ENCODE measurements at places on chromosomes 5 and 9.
A peak's percentile ranks its signal among the peaks of the same experiment; 100 is the strongest.

DNA sequence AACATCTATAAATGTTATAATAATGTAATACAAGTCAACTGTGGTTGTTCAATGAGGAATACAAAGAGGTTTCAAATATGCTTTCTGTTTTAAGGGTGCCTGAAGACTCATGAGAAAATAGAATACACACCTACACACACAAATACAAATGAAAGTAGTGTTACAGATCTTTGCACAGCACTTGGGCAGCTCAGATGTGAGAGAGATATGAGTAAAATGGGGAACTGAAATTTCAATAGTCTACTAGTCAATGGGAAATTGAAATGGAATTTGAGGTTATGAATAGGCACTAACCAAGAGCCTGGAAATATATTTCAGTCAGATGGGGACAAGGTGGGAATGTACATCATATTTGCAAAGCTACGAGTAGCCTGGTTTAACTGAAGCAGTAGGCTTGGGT lies 96.6 kb downstream of the ISL1 start:
- DNase-seq, result no peak

DNA sequence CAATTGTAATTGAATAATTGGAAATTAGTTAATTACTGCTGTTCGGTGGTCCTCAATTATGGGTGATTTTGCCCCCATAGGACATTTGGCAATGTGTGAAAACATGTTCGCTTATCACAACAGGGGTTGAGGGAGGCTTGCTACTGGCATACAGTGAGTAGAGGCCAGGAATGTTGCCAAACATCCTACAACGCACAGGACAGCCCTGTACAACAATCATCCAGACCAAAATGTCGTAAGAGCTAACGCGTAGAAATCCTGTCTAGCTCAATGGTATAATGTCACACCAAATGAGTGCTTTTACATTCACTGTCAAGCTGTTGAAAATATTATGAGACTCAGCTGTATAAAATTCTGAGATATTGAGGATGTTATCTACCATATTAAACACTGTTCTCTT lies 464.4 kb upstream of the TUSC1 start:
- no peak for DNase-seq

DNA sequence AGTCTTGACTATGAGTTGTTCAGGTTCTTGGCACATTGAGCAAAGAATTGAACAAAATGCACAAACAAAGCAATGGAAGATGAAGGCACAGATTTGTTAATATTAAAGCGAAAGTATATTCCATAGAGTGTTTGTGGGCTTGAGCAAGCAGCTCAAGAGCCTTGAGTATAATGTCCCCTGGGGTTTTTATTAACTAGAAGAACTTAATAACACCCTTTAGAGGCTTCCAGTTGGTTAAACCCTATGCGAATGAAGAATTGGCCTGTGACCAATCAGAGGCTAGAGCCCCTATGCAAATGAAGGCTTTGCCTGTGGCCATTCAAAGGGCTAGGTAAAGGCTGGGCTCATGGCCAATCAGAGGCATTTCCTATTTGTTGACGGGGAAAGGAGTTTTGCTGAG lies 135.3 kb upstream of the IL12B start:
- no peak for DNase-seq

DNA sequence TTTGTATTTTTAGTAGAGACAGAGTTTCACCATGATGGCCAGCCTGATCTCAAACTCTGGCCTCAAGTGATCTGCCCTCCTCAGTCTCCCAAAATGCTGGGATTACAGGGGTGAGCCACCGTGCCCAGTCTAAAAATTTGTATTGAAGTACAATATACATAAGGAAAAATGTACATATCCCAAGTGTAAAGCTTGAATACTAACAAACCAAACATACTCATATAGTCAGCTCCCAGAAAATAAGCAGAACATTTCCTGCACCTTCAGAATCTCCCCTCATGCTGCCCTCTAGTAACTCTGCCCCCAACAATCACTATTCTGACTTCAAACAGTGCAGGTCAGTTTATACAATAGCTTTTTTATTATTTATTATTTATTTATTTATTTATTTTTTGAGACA lies 1.6 kb upstream of the NOL6 start:
- no peak for DNase-seq

GRCh38 chr5:76163111-76163628 lies 80.0 kb downstream of the SV2C start:
- DNase-seq, result no peak

- DNase-seq, result no peak
Measured at GRCh38 chr9:88476491-88477271, 58.3 kb upstream of the NXNL2 start.

GRCh38 chr9:28056006-28056405 lies 482.7 kb upstream of the C9orf72 start:
- no peak for DNase-seq

GRCh38 chr9:136245219-136246150 lies at the start of gene QSOX2:
Gene QSOX2, minus strand, starts transcription at chr9:136245812. Its CDS starts 9 bp downstream, at chr9:136245803.
- DNase-seq, result peak; percentile 87

DNA sequence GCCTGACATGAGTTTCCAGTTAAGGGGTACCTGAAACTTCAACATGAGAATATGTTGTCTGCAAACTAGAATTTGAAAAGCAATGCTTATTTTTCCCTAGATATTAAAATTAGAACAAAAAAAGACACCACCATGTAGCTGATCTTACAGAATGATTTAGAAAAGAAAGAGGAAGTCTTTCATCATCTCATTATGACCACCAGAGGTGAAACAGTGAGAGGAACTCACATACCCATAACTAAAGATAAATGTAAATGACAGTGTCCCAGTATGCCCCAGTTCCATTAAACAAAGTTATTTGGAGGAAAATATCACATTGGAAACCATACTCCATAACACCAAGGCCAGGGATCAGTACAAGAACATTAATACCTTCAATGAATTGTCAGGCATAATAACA lies 6.9 kb downstream of the TAF7 start:
- no peak for DNase-seq

GRCh38 chr9:34549407-34549732 lies 26.6 kb upstream of the ENHO start:
- DNase-seq, result no peak

DNA sequence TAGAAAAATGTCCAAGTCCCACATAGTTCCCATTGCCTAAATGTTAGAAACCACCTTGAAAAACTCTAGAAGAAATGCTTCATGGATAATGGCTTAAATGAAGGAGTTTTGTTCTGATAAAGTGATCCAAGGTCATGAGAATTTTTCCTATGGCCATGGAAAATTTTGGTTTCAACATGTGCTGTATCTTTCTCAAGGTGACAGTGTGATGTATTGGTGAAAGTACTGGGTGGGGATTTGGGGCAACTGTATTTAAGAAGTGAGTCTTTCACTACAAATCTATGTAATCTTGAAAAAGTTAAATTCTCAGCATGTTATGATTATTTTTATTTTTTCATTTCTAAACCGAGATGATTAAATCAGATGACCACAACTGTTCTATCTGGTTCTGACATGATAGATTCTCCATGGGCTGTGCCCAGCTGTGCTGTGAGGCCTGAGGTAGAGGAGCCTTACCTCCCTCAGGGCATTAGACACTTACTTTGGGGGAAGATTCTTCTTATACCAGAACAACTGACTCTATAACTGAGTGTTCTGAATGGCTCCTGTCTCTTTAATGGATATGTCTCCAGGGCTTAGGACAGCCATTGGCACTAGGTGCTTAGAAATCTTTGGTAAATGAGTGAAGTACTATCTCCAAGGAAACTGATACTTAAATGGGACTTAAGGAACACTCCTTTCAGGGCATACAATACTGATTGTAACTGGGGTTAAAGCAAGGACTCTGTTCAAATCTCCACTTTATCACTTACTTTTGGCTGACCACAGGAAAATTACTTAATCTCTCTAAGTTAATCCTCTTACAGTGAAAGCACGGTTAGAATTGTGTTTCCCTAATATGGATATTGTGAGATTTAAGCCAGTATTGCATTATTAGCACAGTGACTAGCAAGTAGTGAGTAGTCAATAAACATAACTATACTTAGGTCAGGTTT lies 397.4 kb upstream of the MEF2C start:
- DNase-seq, result no peak

DNA sequence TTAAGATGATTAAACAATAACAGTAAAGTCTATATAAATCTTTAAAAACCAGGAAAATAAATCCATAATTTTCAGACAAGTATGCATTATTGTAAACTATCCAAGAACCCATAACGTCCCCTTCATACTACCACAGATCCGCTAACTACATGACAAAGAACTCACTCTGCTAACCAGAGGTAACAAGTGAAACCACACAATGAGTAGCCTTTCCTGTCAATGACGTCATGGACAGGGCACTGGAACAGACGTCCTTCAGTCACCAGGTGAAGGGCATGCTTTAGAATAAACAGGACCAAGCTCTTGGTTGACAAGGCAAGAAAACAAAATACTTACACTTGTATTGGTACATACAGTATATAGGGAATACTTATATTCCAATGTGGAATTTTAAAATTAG lies 45.2 kb downstream of the RNF130 start:
- no peak for DNase-seq

- no peak for DNase-seq
Measured at GRCh38 chr5:153533546-153533945, 43.1 kb downstream of the GRIA1 start.

GRCh38 chr5:145800181-145800580 lies 35.0 kb downstream of the PRELID2 start:
- DNase-seq, result no peak

DNA sequence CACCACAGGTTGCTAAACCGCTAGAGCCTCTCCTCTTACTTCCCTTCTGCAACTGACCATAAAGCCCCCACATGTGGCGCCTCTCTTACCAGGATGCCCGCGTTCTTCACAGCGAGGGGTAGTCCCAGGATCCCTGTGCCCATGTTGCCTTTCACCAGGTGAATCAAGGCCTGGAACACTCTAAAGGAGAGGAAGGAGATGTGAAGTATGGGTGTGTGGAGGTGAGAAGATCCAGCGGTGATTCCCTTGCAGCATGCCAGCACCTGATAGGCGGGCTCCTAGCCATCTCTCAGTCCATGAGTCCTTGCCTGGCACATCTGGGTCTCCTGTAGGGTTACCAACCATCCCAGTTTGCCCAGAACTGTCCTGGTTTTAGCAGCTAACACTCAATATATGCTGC lies 3.3 kb downstream of the SLC36A2 start:
- DNase-seq, result no peak

GRCh38 chr5:138720840-138721239 lies 32.4 kb upstream of the CTNNA1 start:
- DNase-seq, result no peak

GRCh38 chr5:31382051-31382878 lies 149.6 kb downstream of the DROSHA start:
- no peak for DNase-seq

- no peak for DNase-seq
Measured at GRCh38 chr5:95280401-95281095, 4.3 kb downstream of the MCTP1 start.

DNA sequence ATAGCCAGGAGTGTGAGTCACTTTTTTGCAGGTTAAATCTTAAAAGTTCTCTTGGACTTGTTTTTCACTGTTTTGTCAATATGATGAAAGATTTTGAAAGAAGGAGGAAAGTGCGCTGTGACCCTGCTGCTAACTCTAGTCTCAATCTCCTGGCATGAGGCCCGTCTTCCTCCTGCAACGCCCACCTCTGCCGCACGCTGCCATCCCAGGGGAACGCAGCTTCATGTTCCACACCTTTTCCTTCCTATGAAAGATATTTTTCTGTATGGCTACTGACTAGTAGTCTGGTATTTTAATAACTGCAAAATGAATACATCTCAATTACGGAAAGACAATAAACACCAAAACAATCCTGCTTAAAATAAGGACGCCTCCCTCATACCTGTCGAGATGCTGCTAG lies 8.3 kb downstream of the PPIC start:
- DNase-seq, result no peak

GRCh38 chr5:138696501-138696900 lies 56.7 kb upstream of the CTNNA1 start:
- DNase-seq, result no peak

GRCh38 chr9:132243156-132244074 lies 81.6 kb downstream of the NTNG2 start:
- DNase-seq, result no peak

GRCh38 chr5:10441992-10442435 lies 335 bp downstream of the ROPN1L start:
- DNase-seq, result peak; percentile 66

- no peak for DNase-seq
Measured at GRCh38 chr9:114196979-114197622, 41.8 kb downstream of the COL27A1 start.

GRCh38 chr9:75096796-75097195 lies 8.5 kb downstream of the OSTF1 start:
- DNase-seq, result no peak

- DNase-seq, result no peak
Measured at GRCh38 chr9:124438091-124438490, 12.2 kb upstream of the ADGRD2 start.

GRCh38 chr9:105958587-105958986 lies 264.2 kb downstream of the TMEM38B start:
- no peak for DNase-seq

DNA sequence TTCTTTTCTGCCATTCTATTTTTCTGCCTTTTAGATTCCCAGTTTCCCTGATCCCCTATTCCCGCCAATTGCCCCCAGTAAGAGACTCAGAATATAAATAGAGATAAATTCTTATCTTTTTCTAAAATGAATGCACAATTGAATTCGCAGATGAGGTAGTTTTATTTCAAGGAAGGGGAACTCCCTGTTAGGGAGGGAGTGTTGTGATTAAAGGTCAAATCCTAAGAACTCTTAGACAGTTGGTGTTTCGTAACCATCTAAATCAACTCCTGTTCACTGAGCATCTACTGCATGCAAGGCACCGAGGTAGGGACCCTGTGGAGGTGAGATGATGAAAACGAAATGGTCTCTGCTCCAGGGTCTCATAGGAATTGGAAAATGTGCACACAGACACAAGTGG lies 7.7 kb upstream of the MAP3K1 start:
- DNase-seq, result no peak
